Activated CD4-positive, alpha-beta T cell treated with anti-CD3 and anti-CD28 coated beads, Interleukin-2, amount 50 U/mL, for 1 hour (primary cell): ENCODE measurements at places on chromosomes 6 and 20.

DNA sequence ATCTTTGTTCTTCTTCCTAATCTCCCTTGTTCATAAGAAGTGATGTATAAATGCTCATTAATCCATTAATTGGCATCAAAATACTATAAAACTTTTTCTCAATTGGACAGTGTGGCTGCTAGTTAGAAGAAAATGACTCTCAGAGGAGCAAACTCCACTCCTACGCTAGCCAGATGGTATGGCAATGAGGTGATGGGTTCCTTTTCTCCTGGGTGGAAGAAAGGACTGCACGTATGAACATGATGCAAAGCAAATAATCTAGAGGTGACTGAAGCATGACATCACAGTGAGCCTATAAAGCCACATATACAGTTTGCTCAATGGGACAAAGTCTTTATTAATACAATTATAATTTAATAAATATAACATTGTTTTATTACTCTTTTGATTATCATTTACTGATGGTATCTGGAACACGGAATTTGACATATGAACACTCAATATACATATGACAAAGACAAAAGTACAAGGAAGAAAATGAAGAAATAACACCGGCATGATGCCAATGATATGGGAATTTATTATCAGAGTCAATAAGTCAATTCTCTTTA, 46.4 kb upstream of the FAM83B start:
- no peak for DNase-seq

- peak; percentile 85 for DNase-seq
Observed at GRCh38 chr20:41339957-41340326, 679 bp upstream of the LPIN3 start.

GRCh38 chr6:92979281-92979680, 440.1 kb downstream of the EPHA7 start:
- no peak for DNase-seq

DNA sequence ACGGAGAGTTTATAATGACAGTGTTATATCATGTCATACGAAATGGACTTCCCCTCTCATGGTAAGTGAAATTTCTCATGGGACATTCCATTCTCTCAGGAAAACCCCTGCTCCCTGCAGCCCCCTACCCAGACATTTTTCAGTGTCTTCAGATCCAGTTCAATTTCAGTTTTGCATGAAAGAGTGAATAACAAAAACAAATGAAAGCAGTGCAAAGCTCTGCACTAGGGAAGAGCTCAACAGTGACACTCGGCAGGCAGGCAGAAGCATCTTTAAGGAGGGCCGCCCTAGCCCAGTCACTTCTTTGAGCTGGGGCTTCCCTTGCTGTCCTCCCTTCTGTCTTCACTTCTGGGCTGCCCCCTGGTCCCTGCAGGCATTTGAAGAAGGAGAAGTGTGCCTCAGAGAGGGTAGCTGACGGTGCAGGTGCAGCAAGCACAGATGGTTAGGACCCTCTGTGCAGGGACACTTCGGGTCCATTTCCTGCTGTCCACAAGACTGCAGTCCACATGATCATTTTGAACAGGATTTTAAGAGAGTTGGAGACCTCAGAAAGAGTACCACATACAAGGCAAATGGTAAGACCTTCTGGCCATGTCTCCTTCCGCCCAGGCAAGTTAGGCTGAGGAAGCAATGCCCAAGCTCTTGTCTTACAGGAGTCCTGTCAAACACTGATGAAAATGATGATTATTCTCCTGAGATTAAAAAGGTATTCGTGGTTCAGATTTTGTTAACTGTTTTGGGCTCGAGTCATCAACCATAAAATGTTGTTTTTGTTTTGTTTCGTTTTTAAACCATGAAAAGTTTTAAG, 5.4 kb upstream of the DUSP22 start:
- DNase-seq: no peak

DNA sequence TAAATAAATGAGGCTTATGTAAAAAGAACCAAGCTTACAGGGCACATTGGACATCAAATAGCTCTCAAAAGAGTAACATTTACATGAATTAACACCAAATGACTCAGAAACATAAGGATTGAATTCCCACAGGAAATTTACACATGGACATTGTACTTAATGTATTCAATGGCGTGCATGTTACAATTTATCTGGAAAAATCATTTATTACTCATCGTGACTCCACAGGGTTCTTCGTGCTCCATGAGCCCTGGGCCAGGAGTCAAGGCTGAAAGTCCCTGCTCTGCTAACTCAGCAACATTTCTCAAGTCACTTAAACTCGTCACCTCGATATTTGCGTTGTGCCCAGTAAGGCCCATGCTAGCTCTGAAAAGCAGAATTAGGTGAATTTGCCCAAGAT, 158.5 kb downstream of the PHACTR1 start:
- DNase-seq: no peak

DNA sequence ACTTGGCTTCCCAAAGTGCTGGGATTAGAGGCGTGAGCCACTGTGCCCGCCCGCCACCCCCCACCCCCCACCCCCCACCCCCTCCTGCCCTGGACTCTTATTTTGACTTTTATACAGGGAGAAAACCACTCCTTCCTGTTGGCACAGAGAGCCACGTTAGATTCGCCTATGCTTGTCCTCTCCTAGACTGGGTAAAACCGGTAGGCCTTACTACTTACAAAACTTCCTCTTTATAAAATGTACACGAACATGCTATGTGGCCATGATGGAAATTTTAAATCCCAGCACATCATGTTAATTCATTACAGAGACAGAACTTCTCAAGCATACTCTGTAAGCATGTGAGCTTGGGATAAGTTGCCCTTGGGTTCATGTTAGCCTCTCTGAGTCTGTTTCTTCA, 124.2 kb downstream of the SLC24A3 start:
- DNase-seq: no peak

DNA sequence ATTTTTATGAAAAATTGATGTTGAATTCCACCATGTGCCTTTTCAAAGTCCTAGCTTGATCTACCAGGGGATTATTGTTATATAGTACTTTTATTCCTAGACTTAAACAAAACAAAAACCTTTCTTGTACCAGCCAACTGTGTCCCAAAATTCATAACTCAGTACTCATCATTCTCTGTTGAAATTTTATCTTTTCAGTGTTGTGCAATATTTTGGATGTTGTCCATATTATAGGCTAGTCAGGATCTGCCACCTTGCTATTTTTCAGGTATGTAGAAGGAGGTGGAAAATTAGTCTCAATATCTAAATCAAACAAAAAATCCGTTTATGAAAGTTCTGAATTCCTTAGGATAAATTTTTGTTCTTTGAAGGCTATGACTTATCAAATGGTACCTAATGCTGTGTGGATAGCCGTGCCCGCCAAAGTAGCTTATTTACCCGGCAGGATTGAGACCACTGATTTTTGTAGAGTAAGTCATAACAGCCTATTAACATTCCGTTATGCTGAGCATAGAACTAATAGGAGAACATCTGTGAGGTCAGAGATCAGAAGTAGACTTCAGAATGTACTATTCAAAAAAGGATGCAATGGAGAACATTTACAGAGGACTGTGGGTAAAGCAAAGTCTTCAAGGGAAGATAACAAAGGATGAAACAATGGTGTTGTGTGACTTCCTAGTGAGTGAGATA, 304.7 kb downstream of the SOX4 start:
- no peak for DNase-seq

DNA sequence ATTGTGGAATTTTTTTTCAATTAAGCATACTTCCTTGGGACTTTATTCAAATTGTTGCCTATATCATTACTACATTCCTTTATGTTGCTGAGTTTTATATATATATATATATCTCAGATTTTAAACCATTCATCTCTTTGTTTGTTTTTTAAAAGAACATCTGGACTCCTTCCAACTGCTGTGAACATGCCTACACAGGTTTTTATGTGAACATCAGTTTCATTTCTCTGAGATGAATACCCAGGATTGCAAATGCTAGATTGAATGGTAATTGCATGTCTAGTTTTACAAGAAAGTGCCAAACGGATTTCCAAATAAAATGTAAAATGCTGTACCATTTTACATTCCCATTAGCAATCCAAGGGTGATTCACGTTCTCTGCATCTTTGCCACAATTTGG, 1289.3 kb downstream of the HACE1 start:
- no peak for DNase-seq

- DNase-seq: no peak
Observed at GRCh38 chr6:5138995-5139827, 54.1 kb downstream of the PPP1R3G start.

GRCh38 chr6:160141001-160141726, 19.5 kb downstream of the SLC22A1 start:
- no peak for DNase-seq

GRCh38 chr6:88882536-88882935, 80.9 kb downstream of the RNGTT start:
- DNase-seq: no peak

- no peak for DNase-seq
Observed at GRCh38 chr6:41596807-41597206, 41.5 kb upstream of the MDFI start.

- DNase-seq: no peak
Observed at GRCh38 chr6:73954881-73955280, 258.9 kb downstream of the CD109 start.

DNA sequence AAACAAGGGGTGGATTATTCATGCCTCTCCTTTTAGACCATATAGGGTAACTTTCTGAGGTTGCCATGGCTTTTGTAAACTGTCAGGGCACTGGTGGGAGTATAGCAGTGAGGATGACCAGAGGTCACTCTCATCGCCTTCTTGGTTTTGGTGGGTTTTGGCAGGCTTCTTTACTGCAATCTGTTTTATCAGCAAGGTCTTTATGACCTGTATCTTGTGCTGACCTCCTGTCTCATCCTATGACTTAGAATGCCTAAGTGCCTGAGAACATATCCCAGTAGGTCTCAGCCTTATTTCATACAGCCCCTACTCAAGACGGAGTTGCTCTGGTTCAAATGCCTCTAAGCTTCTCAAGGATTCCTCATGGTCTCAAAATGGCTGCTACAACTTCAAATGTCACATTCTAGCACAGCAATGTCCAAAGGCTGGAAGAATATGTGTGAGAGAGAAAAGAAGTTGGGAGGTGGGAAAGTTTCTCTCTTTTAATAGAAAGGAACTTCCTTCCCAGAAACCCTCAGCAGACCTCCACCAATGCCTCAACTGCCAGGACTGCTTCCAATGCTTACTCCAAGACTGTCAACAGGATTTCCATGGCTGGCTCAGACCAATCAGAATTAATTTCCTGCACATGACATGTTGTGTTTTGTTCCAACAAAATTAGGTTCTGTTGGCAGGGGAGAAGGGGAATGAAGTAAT, 46.6 kb upstream of the SLC9A8 start:
- DNase-seq: no peak

DNA sequence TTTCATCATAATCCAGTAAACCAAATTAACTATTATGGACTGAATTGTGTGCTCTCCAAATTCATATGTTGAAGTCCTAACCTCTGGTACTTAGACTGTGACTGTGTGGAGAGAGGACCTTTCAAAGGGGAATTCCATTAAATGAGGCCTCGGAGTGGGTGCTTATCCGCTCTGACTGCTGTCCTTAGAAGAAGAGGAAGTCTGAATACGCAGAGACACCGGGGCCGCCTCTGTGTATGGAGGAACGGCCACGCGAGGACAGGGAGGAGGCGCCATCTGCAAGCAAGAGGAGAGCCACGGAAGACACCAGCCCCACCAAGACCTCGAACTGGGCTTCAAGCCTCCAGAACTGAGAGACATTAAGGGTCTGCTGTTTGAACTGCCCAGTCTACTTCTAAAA, 35.6 kb upstream of the RPS6KA2 start:
- DNase-seq: no peak

DNA sequence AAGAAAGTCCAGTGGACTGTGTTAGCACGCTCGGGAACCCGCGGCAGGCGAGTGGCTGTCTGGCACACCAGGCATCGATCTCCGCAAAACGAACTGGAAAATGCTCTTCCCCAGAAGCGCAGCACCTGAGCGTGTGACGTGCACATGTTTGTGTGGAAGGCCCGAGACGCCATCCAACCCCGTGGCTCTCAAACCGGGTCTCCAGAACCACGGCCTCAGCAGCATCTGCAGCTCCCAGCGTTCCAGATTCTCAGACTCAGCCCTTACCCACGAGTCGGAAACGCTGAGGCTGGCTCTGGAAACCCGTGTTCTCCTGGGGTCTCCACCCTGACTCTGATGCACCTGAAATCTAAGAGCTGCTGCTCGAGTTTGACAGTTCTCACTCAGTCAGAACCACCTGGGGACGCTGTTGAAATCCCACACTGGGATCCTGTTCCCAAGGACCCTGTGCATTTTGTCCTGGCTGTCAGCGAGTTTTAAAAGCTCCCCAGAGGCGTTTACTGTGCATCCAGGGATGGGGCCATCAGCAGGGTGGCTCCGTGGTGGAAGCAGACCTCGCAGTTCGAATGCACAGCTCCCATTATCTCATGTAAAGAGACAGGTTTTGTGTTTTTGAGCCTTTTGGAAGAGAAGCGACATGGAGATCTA, 69.0 kb downstream of the DLL1 start:
- no peak for DNase-seq
